Stimulated activated CD4-positive, alpha-beta T cell treated with anti-CD3 and anti-CD28 coated beads, Interleukin-15, amount 100 ng/mL, for 24 hours (primary cell): ENCODE measurements at places on chromosomes 7 and 10.

- DNase-seq: no peak
These were observed 23.7 kb upstream of the AGR3 start for GRCh38 chr7:16905300-16906044.

DNA sequence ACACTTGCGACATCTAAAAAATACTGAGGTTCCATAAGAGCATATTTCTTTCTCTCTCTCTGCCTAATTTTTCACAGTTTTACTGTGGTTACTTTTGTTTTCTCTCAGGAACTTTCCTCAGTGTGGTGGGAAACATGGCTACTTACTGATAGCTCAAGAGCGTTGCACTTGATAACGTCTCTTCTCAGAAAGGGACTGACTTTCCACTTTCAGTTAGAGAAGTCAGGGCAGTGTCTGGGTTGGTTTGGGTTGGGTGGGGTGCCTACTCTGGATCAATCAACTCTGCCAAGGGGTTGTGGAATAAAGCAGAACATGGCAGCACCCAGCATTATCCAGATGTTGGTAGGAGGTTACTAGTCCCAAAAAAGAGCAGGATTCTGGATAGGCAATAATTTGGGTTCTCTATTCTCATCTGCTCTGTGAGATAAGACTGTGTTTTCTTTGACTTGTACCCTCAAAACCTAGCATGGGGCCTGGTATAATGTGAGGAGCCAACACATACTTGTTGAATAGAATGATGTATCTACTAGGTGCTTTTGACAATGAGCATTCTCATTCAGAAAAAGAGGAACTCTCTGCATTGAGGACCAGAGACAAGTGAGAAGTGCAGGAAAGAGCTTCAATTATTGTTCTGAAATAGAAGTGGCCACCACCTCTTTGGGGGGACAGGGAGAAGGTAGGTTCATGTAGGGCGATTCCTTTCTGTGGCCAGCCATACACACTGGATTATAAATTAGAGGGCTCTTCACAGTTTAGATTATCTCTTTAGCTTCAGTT is 315.7 kb downstream of the REEP3 start:
- DNase-seq: no peak

DNA sequence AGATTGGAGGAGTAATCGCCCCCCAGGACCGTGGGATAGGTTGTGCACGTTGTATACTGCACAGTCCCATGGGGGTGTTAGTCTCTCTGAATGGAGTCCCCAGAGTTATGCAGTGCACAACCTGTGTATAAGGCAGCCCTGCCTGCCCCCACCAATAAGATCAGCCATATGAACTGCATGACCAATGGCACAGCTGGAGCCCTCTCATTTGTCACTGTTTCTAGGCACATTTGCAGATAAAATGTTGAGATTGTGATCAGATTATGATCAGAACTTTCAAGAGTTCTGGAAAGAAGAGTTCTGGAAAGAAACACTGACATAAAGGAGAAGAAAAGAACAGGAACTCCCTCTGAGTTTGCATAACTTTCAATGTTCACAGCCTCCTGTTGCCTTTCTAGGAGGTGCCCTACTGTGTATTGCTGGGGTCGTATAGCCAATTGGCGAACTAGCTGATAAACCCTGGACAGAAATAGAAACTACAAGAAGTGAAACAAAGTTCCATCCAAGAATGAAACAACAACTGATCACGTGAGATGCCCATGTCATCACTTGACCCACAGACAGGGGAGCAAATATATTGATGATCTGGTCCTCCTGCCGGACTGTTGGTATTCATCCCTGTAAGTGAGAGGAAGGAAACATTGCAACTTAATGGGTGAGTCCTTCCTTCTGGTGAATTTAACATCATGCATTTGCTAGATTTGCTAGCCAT is 49.6 kb upstream of the TOMM7 start:
- no peak for DNase-seq

DNA sequence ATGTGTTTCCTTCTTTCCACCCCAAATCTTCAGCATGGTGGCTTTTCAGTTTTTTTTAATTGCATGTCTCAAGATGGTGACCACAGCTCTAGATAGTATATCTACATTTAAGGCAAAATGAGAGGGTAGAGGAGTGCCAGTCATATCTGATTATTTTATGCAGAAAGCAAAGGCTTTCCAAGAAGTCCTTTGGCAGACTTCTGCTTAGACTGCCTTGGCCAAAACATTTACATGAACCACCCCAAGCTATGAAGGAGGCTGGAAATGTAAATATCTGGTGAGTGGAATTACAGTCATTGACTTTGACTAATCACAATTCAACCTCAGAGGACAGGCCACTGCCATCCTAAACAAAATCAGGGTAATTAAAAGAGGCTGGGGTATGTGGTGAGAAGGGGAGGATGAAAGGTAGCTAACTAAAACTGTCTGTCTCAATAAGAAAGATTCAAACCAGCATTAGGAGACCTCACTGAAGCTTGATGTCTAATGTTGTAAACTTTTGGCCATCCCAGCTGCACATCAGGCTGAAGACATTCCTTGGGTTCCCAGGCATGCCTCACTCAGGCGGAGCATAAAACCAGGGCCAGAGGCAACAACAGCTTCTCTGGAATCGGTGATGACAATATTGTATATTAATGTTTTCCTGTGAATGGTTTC is 53.4 kb downstream of the PPP1R3C start:
- no peak for DNase-seq
